ENCODE measurements at places on chromosomes 5 and 9. TPM values are rescaled to one million over a fixed set of nuclear protein-coding genes. Genes with fewer than 3 reads are reported as not detected.

The SLC6A7 gene
- total RNA-seq: 0.38 TPM

The PTGDS gene
- total RNA-seq: 1.7 TPM

The SLC46A2 gene
- 0.14 TPM for total RNA-seq

The CCDC112 gene
- 5.3 TPM for total RNA-seq

The BRINP1 gene
- total RNA-seq: 8.6 TPM

The MAMDC2 gene
- total RNA-seq: 4.0 TPM

The NMUR2 gene
- 0.80 TPM for total RNA-seq

The PCDHB11 gene
- 3.3 TPM for total RNA-seq

The GPR151 gene
- not detected for total RNA-seq

The PCDHB5 gene
- total RNA-seq: 7.3 TPM

The NSA2 gene
- total RNA-seq: 77.2 TPM

The RANBP17 gene
- total RNA-seq: 22.0 TPM

The SLC25A2 gene
- total RNA-seq: 0.92 TPM

The NR4A3 gene
- 3.4 TPM for total RNA-seq

DNA sequence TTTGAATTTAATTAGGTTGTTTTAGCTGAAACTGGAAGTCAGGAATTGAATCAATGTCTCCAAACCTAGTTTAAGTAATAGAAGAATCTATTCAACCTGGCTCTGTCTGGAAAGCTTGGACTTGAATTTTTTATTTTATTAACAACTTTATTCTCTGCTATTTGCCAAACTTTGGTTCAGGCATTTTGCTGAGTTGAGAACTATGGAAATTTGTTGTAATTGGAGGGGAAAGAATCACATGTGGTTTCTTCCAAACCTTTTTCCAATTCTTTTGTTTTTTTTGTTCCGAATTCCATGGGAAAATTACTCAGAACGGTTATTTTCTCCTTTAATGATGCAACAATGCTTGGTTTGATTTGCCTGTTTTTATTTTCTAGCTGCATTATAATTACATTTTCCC is 98.2 kb upstream of the RPS23 start:
- no peak for DNase-seq

DNA sequence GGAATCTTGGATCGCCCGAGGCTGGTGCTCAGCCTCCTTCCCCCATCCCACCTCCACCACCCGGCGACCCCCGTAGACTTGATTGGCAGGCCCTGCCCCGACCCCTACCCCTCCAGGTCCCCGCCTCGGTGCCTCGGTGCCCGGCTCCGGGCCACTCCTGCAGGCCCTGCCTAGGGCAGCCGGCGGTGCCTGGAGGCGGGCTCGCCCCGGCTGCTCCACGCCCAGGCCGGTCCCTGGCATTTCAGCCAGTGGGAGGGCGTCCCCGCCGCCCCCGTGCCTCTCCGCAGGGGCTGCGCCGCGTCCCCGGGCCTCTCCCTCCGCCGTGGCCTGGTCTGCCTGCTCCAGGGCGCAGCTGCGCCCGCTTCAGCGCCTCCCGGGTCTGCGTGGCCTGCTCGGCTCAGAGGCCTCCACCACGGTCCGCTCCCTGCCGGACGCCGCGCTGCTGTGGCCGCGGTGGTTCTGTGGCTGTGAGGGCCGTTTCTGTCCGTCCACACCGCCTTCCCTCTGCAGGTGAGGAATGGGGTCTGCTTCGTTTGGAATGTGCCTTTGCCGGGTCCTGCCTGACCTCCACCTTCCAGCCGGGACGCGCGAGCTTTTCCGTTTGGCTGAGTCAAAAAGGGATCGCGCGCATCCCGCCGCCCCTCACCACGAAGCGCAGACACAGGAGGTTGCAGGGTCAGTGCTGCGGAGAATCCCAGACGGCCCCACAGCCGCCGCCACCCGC is 48.3 kb upstream of the IRX4 start:
- DNase-seq: no peak

DNA sequence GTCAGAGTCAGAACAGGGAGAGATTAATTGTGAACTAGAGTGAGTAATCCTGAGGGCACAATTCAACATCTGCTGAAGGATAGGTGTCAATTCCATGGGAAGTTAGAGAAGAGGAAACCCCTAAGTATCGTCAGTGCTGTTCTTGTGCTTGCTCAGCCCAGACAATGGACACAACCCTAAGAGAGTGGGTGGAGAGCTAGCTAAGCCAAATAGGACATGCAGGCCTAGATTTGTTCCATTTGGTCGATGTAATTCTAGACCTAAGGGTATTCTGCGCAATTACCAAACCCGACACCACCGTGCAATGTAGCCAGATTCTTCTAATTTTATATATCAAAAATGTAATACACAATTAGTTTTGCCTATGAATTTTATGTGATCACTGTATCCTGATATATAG is 431.6 kb downstream of the SH3GL2 start:
- DNase-seq: no peak

- DNase-seq: no peak
Observed at GRCh38 chr5:67333171-67333570, 136.6 kb upstream of the CD180 start.

DNA sequence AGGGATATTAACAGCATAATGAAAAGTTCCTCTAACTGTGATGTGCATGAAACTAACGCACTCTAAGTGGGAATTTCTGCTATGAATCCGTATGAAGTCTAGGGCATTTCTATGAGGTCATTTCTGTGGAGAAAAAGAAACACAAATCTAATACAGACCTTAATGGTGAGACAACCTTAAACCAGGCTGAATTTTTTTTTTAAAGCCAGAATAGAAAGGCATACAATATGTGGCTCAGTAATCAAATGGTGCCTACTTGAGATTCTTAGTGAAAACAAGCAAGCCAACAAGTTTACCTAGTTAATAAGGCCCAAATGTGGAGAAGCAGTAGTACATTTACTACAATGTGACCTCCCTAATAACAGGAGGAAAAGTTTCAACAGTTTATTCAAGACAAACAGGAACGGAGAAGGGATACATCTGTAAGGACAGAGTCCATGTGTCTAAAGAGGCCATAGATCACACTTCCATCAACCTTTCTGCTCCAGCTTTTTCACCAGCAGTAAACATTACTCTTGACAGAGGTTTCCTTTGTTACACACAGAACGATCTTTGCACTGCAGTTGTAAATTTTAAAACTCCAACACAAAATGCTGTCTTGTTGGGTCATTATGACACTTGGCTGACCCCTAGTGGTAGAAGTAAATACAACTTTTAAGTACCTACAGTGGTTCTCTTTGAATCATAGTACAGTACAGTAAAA is 26.2 kb downstream of the CARNMT1 start:
- no peak for DNase-seq

DNA sequence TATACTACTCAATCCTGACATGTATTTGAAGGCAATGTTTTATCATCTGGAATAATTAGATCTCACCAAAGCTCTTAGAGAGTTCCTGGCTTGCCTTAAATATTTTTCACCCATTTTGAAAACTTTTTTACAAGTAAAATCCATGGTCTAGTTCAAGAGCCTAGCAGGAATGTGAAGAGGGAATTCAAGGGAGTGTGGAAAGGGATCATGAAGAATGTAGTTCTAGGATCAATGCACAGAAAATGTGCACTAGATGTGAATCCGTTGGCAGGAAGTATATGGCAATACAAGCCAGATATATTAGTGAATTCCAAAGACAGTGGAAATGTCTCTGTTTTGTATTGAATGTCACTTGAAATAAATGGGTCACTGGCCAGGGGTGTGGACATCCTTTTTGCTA is 167.9 kb upstream of the MOCS2 start:
- no peak for DNase-seq

GRCh38 chr9:26263478-26263877 is 585.2 kb upstream of the TUSC1 start:
- no peak for DNase-seq

GRCh38 chr9:131006601-131007000 is 2.4 kb upstream of the LAMC3 start:
- DNase-seq: no peak

GRCh38 chr9:80605129-80605528 is 1033.4 kb downstream of the TLE4 start:
- DNase-seq: no peak

GRCh38 chr5:137751869-137752491 is 2.2 kb downstream of the HNRNPA0 start:
- DNase-seq: no peak

DNA sequence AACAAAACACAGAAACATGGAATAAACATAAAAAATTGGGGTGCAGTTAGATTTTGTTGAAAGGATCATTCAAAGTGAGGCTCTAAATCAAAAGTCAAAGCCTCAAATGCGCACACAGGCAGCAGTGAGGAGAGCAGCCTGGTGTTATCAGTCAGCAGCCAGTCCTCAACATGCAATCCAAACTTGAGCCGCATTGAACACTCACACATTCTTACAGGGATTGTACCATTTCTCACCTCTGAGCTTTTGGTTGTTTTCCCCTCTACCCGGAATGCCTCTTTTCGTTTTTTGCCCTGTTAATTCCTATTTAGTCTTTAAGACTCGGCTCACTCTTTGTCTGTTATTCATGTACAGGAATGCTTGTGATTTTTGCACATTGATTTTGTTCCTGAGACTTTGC is 81.1 kb upstream of the PUM3 start:
- no peak for DNase-seq

DNA sequence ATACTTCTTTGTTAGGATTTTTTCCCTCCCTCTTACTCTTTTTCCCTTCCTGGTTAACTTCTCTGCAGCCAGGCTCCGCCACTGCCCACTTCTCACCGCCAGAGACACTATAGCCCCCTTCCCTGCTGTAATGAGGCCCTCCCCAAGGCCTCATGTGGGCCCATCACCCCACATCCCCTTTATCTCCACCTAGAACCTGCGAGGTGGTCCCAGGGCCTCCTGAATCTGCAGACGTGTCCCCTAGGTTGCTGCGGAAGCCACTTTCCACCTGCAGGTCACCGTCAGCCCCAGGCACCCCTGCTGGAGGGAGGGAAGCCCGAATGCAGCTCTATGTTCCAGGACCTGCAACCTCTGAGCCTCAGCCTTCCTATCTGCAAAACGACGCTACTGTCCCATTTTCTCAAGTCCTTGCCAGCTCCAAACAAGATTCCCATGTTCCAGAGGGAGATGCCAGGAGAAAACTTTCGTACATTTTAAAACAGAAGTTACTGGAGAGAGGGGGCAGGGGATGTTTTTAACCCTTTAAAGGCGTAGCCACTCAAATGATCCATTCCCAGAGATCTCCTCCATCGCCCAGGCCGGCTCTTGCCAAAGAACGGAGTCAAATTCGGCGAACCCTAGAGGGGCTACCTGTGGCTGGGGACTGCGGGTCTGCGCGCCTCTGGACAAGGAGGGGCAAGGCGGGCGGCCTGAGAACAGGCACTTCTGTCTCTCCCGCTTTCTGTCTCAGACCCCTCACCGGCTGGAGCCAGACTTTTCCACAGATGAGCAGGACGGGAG is 929 bp downstream of the SH3PXD2B start:
- DNase-seq: no peak

GRCh38 chr5:14193496-14193895 is 50.4 kb downstream of the TRIO start:
- DNase-seq: no peak

DNA sequence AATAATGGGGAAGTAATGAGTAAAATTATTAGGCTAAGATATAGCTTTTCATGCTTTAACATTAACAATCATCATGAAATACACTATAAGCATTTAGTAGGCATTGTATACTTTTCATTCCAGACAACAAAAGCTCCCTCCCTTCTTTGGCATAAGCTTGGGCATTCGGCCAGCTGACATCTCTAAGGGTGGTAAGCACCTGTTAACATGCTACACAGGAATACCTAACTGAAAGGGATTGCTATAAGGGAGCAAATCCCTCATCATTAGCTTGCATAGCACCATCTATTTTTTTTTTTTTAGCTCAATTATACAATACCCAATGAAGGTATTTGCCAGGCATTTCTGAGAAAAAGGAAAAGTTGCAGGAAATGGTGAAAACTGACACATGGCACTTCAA is 16.6 kb downstream of the STRBP start:
- DNase-seq: no peak

DNA sequence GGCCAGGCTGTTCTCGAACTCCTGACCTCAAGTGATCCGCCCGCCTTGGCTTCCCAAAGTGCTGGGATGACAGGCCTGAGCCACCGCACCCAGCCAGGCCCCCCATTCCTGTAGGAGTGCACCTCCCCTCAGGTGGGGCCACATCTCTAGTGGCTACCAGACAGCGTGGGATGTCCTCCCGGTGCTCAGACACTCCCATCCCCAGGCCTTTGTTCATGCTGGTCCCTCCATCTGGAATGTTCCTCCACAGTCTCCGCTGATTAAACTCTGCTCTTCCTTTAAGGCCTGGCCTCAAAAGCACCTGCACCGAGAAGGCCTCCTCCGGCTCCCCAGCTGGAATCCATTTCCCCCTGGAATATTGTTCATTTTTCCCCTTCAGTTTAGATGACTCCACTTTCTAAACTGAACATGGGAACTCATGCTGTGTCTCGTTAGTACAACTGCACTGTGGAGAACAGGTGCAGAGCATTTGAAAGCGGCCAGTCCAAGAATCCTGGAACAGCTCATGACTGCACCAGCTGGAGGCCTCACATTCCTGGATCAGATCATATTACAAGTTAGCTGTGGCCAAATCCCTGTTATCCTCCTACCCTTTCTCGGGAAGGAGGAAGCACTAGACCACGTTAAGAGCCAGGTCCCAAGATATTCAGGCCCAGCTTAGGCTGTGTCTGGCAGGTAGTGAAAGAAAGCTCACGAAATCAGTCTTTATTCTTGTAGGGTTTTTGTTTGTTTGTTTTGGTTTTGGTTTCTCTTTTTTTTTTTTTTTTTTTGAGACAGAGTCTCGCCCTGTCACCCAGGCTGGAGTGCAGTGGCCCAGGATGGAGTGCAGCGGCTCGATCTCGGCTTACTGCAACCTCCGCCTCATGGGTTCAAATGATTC is 10.8 kb upstream of the PRRC2B start:
- DNase-seq: no peak

DNA sequence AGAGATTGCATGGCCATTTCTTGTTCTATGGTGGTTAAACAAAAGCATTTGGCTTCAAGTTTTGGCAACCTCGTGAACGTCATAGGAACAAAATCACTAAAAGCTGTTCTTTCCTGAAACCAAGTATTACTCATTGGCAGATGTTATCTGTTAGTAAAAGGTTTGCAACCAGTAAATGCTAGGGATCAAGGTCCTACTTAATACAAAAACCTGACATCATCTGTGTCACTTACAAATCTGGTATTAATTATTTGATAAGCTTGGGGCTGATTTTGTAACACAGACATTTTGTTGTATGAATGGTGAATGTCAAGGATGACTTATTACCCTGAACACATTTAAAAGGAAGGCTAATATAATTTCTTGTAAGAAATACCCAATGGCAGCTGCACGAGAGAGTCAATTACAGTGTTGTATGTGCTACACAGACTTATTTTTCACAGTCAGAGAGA is 486.4 kb upstream of the ZNF608 start:
- no peak for DNase-seq

- no peak for DNase-seq
Observed at GRCh38 chr9:124939944-124940343, 939 bp downstream of the GOLGA1 start.

- no peak for DNase-seq
Observed at GRCh38 chr5:96652769-96653454, 9.3 kb upstream of the CAST start.

GRCh38 chr9:87547671-87548081 is 50.0 kb downstream of the DAPK1 start:
- DNase-seq: no peak

All from type B pancreatic cell (in vitro differentiated cells).